Activated CD8-positive, alpha-beta T cell treated with anti-CD3 and anti-CD28 coated beads, Interleukin-2, amount 10 ng/mL, durations not matched to agents 7 days and 5 days (primary cell): ENCODE measurements at places on chromosomes 6 and 20. TPM values are rescaled to one million over a fixed set of nuclear protein-coding genes. Genes with fewer than 3 reads are reported as not detected.

Gene TMX4
- 24.9 TPM for total RNA-seq

Gene PROKR2
- not detected for total RNA-seq

Gene FNDC11
- total RNA-seq, result 0.29 TPM

Gene TSBP1
- not detected for total RNA-seq

Gene LGSN
- total RNA-seq, result not detected

Gene PACRG
- 0.78 TPM for total RNA-seq

Gene MOG
- total RNA-seq, result not detected

Gene SYNDIG1
- total RNA-seq, result not detected

Gene CGAS
- total RNA-seq, result 33.1 TPM

Gene LHFPL5
- total RNA-seq, result not detected

Gene TGM3
- not detected for total RNA-seq

Gene SUMO4
- 10.1 TPM for total RNA-seq

Gene OLIG3
- 0.34 TPM for total RNA-seq

Gene MRPS18B
- 43.2 TPM for total RNA-seq

Gene MATN4
- 0.39 TPM for total RNA-seq

Gene IRF4
- 95.2 TPM for total RNA-seq

Gene MYL9
- 0.18 TPM for total RNA-seq

Gene OTOR
- not detected for total RNA-seq

Gene HMGCLL1
- not detected for total RNA-seq

Gene HSPA1L
- total RNA-seq, result 3.0 TPM

Gene TNF
- 53.4 TPM for total RNA-seq

Gene RTN4IP1
- total RNA-seq, result 8.7 TPM

Gene RNF39
- not detected for total RNA-seq

Gene NINL
- 2.2 TPM for total RNA-seq

Gene DNAH8
- total RNA-seq, result not detected

Gene TTPAL
- total RNA-seq, result 18.0 TPM

Gene PLCB1
- 0.63 TPM for total RNA-seq

Gene VSTM2L
- 0.21 TPM for total RNA-seq

Gene ZBTB46
- total RNA-seq, result 0.10 TPM

Gene DUSP15
- not detected for total RNA-seq

Gene LAMA4
- not detected for total RNA-seq

Gene MTHFD1L
- 59.7 TPM for total RNA-seq

Gene NMBR
- total RNA-seq, result not detected

Gene GDAP1L1
- not detected for total RNA-seq

Gene XKR7
- total RNA-seq, result not detected

Gene DCDC2
- not detected for total RNA-seq

Gene MTO1
- total RNA-seq, result 51.7 TPM

Gene GTSF1L
- total RNA-seq, result not detected

Gene OR2H1
- total RNA-seq, result not detected

Gene CLVS2
- not detected for total RNA-seq

Gene HMGA1
- total RNA-seq, result 300 TPM

Gene GSTA1
- total RNA-seq, result not detected

Gene LCA5
- total RNA-seq, result not detected

Gene GPR63
- total RNA-seq, result 1.2 TPM

Gene TCF15
- total RNA-seq, result not detected

Gene LINC00237
- total RNA-seq, result not detected

Gene HLA-DRB5
- total RNA-seq, result 15.0 TPM

Gene RFX6
- total RNA-seq, result not detected

Gene DEFB124
- total RNA-seq, result not detected

Gene B3GAT2
- 0.05 TPM for total RNA-seq

Gene C20orf204
- 6.4 TPM for total RNA-seq

Gene REM1
- total RNA-seq, result not detected

Gene KCNK5
- 12.0 TPM for total RNA-seq

Gene TGM2
- total RNA-seq, result 0.31 TPM

Gene MAS1
- not detected for total RNA-seq

Gene CRISP3
- not detected for total RNA-seq

Gene CEBPB
- 32.0 TPM for total RNA-seq

Gene WFDC6
- not detected for total RNA-seq
